Temporal lobe (tissue), 4 donors: ENCODE measurements at places on chromosomes 12 and 14. TPM values are rescaled to one million over a fixed set of nuclear protein-coding genes. Genes with fewer than 3 reads are reported as not detected.

The CLEC6A gene
- total RNA-seq = not detected

The CTSG gene
- total RNA-seq = 0.25 TPM

The DIO2 gene
- 27.0 TPM for total RNA-seq

The FGD6 gene
- 8.1 TPM for total RNA-seq

The HSPA2 gene
- total RNA-seq = 6.4 TPM

The LRRK2 gene
- 7.6 TPM for total RNA-seq

The IL22 gene
- total RNA-seq = not detected

The ARG2 gene
- 40.1 TPM for total RNA-seq

The MMP17 gene
- 22.4 TPM for total RNA-seq

The NINJ2 gene
- total RNA-seq = 0.49 TPM

The CCDC198 gene
- total RNA-seq = not detected

The TUNAR gene
- 9.6 TPM for total RNA-seq

The CCDC175 gene
- total RNA-seq = 2.0 TPM

The ACRBP gene
- 0.25 TPM for total RNA-seq

The BCL11B gene
- total RNA-seq = 35.4 TPM

The ENO2 gene
- total RNA-seq = 164 TPM

The MFAP5 gene
- total RNA-seq = 1.7 TPM

The LYZ gene
- 3.2 TPM for total RNA-seq

The PLD4 gene
- total RNA-seq = 1.2 TPM

The REM2 gene
- 2.0 TPM for total RNA-seq

The RBM25 gene
- 41.3 TPM for total RNA-seq

The DAO gene
- total RNA-seq = not detected

The SLC6A15 gene
- total RNA-seq = 56.8 TPM

The EML1 gene
- total RNA-seq = 110 TPM

The NGB gene
- 4.9 TPM for total RNA-seq

The AQP2 gene
- not detected for total RNA-seq

The CLEC7A gene
- total RNA-seq = 0.74 TPM

The NAP1L1 gene
- 184 TPM for total RNA-seq

The GPR162 gene
- total RNA-seq = 52.6 TPM
